ENCODE measurements at places on chromosomes 13 and 19. TPM values are rescaled to one million over a fixed set of nuclear protein-coding genes. Genes with fewer than 3 reads are reported as not detected.

GRCh38 chr13:39322836-39323585, 280.0 kb downstream of the LHFPL6 start:
- H3K27me3 ChIP-seq = no peaks in the 10 kb centered on the region
- peaks cover 14% of the 10 kb centered on the region for H3K4me1 ChIP-seq

- no peak overlapping the region for H3K4me3 ChIP-seq
- DNase-seq = peak; percentile 52
- no peaks in the 10 kb centered on the region for H3K4me1 ChIP-seq
- no peak overlapping the region for H3K27ac ChIP-seq
- no peaks in the 10 kb centered on the region for H3K36me3 ChIP-seq
- H3K27me3 ChIP-seq = no peaks in the 10 kb centered on the region
These were observed 3.7 kb downstream of the NAPA start for GRCh38 chr19:47511128-47511517.

GRCh38 chr13:110664041-110664440, 41.9 kb downstream of the CARS2 start:
- H3K4me1 ChIP-seq = no peaks in the 10 kb centered on the region
- no peak for DNase-seq
- H3K27ac ChIP-seq = no peak overlapping the region
- no peaks in the 10 kb centered on the region for H3K27me3 ChIP-seq
- peaks cover 47% of the 10 kb centered on the region for H3K36me3 ChIP-seq

DNA sequence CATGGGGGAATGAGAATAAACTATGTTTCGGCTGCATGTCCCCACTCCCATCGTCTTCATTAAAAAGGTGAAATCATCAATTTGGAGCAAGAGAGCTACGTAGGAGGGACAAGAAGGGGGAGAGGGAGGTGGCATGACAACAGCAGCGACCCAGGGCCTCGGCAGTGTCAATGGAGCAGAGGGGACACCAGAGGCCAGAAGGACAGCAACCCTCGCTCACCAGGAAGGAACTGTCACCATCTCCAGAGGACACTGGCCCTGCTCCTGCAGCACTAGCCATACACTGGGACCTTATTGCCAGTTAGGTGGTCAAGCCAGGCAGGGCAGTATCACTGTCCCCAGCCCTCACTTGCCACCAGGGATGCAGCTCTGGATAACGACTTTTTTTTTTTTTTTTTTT, 34.2 kb downstream of the NAXD start:
- no peak for DNase-seq
- H3K4me3 ChIP-seq = no peak overlapping the region

DNA sequence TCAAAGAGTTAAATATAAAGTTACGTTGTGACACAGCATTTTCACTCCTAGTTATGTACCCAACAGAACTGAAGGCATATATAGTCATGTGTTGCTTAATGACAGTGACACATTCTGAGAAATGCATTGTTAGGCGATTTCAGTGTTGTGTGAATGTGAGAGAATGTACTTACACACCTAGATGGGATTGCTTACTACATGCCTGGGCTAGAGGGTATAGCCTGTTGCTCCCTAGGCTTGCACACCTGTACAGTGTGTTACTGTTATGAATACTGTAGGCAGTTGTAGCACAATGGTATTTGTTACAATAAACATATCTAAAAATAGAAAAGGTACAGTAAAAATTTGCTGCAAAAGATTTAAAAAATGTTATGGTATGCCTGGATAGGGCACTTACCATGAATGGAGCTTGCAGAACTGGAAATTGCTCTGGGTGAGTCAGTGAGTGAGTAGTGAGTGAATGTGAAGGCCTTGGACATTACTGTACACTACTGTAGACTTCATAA, 89.2 kb downstream of the DHRS12 start:
- no peak for DNase-seq
- H3K4me1 ChIP-seq = no peaks in the 10 kb centered on the region
- H3K27ac ChIP-seq = no peak overlapping the region

Gene CEACAM7
- total RNA-seq = not detected

- no peaks in the 10 kb centered on the region for H3K36me3 ChIP-seq
- no peak overlapping the region for H3K4me3 ChIP-seq
- DNase-seq = peak; percentile 16
- H3K27ac ChIP-seq = no peak overlapping the region
These were observed 1189.9 kb downstream of the UQCRFS1 start for GRCh38 chr19:28023064-28023463.

DNA sequence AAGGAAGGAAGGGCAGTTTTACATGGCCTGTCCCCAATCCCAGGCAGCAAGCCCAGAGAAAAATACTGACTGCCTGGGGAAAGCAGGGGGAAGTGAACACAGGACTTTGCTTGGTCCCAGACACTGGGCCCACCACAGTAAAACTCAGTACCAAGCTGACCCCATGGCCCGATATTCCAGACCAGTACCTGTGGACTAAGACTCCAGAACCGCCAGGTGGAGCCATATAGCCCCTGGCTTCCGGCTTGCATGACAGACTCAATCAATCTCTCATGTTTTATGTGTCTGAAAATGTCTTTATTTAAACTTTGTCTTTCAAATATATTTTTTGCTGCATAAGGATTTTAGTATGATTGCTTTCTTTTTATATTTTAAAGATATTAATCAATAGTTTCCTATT, 767.9 kb upstream of the SLITRK6 start:
- H3K4me1 ChIP-seq = no peaks in the 10 kb centered on the region
- H3K27ac ChIP-seq = no peak overlapping the region
- H3K4me3 ChIP-seq = no peak overlapping the region
- peak; percentile 6 for DNase-seq

DNA sequence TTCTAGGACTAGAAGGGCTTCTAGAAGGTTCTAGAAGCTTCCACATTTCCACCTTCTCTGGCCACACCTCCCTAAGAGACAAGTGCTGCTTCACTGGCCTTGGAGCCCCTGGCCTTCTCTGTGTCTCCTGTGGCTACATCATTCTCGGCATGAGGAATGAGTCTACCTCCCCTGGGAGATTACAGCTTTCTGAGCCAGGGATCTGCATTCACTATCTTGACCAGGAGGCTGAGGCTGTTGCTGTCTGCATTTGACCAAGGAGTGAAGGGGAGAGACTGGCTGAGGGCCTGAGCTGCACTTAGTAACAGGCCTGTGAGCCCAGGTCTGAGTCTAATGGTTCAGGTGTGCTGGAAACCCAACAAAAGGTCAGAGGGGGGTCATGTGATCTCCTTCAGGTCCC, 5.3 kb downstream of the CPAMD8 start:
- H3K4me1 ChIP-seq = no peaks in the 10 kb centered on the region
- no peak overlapping the region for H3K27ac ChIP-seq
- DNase-seq = peak; percentile 13
- H3K36me3 ChIP-seq = no peaks in the 10 kb centered on the region
- H3K4me3 ChIP-seq = no peak overlapping the region

DNA sequence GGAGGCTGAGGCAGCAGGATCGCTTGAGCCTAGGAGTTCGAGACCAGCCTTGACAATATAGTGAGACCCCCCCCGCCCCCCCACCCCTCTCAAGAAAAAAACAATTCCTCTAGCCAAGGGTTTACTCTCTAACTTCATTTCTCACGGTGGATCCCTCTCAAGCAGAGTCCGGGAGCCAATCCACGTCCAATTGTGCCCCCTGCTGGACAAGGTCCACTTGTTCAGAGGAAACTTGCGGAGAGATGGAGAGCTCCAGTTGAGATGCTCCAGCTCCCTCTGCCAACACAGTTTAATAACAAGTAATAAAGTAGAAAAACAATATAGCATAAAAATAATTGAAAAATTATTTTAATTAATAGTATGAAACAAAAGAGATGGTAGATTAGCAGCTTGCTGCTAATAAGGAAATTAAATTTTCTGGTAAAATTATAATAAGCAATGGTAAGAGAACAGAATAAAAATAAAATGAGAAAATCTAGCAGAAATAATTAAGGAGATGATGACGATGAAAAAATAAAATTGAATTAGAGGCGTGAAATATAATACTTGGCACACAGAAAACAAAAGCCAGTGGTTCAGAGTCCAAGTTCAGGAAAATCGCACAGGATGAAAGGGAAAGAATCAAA, 14.5 kb upstream of the SIGLEC14 start:
- peak; percentile 90 for DNase-seq
- peaks cover 3% of the 10 kb centered on the region for H3K27me3 ChIP-seq
- no peaks in the 10 kb centered on the region for H3K4me1 ChIP-seq
- H3K27ac ChIP-seq = no peak overlapping the region

Gene ZNF547
- total RNA-seq = 1.8 TPM
